ENCODE measurements at places on chromosomes 2 and 18. TPM values are rescaled to one million over a fixed set of nuclear protein-coding genes. Genes with fewer than 3 reads are reported as not detected.
A peak's percentile ranks its signal among the peaks of the same experiment; 100 is the strongest.

Gene AOX1
- 27.0 TPM for polyA plus RNA-seq

DNA sequence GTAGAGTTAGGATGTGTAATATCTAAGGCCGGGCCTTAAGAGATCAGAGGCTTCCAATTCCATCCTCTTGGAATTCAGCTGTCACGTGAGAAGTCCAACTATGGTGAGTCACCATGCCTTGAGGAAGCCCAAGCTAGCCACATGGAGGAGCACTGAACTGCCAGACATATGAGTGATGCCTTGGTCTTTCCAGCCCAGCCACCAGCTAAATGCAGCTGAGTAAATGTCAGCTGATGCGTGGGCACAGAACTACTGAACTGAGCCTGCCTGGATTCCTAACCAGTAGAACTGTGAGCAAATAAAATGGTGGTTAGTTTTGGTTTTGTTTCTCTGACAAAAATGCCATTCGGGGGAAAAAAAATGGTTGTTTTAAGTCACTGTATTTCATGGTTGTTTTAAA lies 153.7 kb upstream of the SERTAD2 start:
- H3K27ac ChIP-seq: no peak overlapping the region
- H3K4me3 ChIP-seq: no peak overlapping the region
- H3K27me3 ChIP-seq: no peaks in the 10 kb centered on the region
- no peaks in the 10 kb centered on the region for H3K36me3 ChIP-seq
- DNase-seq: no peak
- no peaks in the 10 kb centered on the region for H3K4me1 ChIP-seq

DNA sequence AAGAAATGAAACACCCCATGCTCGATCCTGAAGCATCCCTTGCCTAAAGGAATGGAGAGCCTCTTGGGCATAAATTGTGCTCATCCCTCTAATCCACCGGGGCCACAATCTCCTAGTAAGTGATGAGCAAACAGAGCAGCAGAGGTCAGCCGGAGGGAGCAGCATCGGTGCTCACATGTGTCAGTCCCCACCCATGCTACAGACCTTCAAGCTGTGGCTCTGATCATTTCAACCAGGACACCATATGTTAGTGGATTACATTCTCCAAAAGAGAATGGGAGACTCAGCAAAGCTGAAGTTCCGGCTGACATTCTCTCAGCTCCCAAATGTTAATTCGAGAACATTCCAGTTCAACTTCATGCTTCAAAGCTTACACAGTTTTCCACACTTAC lies 75.6 kb downstream of the AAK1 start:
- peaks cover 4% of the 10 kb centered on the region for H3K4me1 ChIP-seq
- no peaks in the 10 kb centered on the region for H3K36me3 ChIP-seq
- no peaks in the 10 kb centered on the region for H3K27me3 ChIP-seq
- no peak for DNase-seq
- H3K4me3 ChIP-seq: no peak overlapping the region

DNA sequence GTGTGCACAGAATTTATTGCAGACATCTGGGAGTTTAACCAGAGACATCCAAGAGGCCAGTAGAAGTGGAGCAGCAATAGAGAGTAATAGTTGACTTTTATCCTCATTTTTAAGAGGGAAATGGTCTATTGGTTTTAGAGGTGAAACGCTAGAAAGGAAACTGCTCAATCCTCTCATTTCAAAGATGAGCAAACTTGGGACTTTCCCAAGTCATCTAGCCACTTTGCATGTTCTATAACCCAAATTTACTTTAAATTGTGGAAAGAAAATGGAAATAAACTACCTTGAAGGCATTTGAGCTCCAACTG lies 601.7 kb downstream of the ARHGAP15 start:
- H3K4me1 ChIP-seq: no peaks in the 10 kb centered on the region
- H3K27ac ChIP-seq: no peak overlapping the region
- no peaks in the 10 kb centered on the region for H3K36me3 ChIP-seq
- DNase-seq: no peak
- no peak overlapping the region for H3K4me3 ChIP-seq

DNA sequence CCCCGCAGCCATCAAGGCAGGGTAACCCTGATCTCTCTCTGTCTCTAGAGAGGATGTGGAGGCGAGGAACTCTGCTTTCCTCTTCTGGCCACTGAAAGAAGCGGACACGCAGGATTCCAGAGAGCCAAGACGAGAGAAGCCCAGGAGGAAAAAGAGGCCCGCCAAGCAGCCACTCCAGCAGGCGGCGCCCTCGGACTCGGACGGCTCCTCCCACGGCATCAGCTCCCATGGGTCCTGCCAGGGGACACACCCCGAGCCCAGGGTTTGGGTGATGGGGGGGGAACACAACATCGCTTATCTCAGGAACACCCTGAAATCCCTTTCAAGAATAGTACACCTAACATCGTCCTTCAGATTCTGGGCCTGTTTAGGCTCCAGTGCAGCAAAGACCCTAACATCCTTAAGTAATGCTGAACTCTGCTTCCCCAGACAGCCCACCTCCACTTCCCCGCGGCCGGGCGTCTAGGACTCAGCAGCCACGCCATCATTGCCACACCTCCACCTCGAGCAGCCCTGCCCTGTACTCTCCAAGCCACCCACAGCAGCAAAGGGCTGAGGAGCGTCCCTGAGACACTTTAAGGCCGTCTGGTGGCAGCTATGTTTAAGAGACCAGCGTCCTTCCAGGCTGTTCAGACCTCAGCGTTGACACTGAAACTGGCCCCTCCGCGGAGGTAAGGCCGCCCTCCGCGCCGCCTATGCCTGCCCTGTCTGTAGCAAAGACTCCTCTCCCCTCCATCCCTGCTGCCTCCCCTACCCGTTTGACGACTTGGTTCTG lies 34.3 kb upstream of the CNGA3 start:
- no peaks in the 10 kb centered on the region for H3K36me3 ChIP-seq
- no peak overlapping the region for H3K4me3 ChIP-seq
- DNase-seq: no peak
- no peaks in the 10 kb centered on the region for H3K27me3 ChIP-seq
- H3K27ac ChIP-seq: no peak overlapping the region

GRCh38 chr2:238238766-238239542 lies 884 bp downstream of the HES6 start:
- DNase-seq: peak; percentile 72
- no peaks in the 10 kb centered on the region for H3K36me3 ChIP-seq
- H3K4me1 ChIP-seq: peaks cover 39% of the 10 kb centered on the region
- no peaks in the 10 kb centered on the region for H3K27me3 ChIP-seq
- peak overlapping the region; percentile 84 for H3K27ac ChIP-seq

- no peaks in the 10 kb centered on the region for H3K36me3 ChIP-seq
- H3K4me3 ChIP-seq: no peak overlapping the region
- no peak overlapping the region for H3K27ac ChIP-seq
- H3K27me3 ChIP-seq: no peaks in the 10 kb centered on the region
- DNase-seq: no peak
Measured at GRCh38 chr2:10966056-10966455, 54.3 kb downstream of the KCNF1 start.
